ENCODE measurements at places on chromosomes 11 and 22.

DNA sequence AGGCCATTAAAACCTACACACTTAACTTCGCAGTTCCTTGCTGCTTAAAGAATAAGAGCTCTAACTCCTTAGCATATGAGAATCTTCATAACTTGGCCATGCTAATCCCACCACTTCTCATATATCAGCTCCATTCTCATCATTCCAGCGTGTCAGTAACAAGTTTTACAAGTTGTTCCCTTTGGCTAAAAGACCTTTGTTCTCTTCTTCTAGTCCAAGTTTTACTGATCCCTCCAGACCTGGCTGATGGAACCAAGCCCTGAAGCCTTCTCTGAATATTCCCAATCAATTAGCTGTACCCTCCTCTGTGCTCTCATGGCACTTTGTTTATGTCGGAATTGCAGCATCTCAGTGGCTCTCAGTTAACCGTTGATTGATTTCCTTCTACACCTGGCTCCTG lies 35.8 kb downstream of the GAB2 start:
- no peak for DNase-seq

DNA sequence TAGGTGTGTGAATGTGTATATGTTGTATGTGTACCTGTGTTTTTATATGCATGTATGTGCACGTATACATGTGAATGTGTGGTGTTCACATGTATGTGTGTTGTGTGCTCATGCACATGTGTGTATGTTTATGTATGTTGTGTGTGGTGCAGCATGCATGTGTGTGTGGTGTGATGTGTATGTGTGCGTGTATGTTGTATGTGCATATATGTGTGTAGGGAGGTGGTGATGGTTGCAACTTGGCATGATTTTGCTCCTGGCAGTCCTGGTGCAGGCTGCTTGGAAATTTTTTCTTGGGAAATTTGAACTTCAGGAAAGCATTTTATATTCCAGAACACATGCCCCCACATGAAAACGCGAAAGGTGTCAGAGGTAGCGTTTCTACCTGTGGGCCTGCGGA lies 1177.8 kb downstream of the TBC1D22A start:
- no peak for DNase-seq

GRCh38 chr11:65063532-65063931 lies 5.2 kb upstream of the NAALADL1 start:
- DNase-seq: no peak

DNA sequence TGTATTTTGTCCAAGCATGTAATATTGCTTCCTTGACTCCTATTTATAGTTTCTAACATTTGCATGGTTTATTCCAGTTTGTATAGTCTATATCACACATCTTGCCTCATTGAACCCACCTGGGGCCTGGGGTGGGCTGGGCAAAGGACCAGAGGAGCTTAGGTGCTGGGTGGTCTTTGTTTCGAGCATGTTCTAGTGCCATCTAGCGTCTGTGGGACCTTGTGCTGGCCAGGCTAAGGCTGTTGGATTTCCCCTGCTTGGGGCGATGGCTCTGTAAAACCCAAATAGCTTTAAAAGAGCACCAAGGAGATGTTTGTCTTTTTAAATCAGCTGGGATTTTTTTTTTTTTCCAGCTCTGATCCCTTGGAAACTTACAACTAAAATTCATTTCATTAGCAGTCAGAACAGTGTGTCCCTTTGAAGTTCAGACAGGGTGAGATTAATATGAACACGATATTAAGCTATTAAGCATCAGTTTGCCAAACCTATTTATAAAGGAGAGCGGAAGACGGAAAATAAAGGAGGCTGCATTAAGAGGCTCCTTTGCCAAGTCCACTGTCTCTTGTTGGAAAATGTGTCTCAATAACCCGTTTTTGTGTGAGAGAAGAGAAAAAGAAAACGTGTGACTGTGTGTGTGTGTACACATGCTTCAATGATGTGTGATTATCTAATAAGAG lies 157.4 kb downstream of the COMMD9 start:
- DNase-seq: peak; percentile 89

DNA sequence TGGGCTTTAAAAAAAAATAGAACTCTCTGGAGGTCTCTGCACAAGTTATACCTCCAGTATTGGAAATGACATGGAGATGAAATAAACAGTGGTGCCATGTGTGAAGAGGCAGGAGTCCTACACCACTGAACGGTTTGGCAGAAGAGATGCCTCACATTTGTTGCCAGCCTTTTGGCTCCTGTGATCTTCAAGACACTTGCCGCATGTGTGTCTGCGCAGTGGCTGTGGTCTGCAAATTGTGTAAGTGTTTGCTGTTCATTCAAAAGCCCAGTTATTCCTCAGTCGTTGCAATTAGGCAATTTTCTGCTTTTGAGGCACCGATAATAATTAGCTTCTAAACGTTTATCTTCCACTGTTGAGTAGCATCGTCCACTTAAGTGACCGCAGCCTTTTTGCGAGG lies 319.1 kb downstream of the BRD1 start:
- DNase-seq: no peak

GRCh38 chr22:38446018-38446601 lies 8.9 kb downstream of the KCNJ4 start:
- no peak for DNase-seq

DNA sequence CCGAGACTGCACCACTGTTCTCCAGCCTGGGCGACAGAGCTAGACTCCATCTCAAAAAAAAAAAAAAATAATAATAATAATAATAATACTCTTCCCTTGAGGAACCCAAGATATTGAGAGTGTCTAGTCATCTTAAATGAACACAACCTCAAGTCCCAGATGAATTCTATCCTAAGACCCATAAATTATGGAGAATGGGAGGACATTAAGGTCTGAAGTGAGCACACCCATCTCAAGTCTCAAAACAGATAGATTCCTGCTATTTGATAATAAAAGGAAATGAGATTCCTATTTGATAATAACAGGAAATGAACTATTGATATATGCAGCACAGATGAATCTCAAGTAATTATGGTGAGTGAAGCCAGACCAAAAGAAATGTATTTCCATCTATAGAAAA lies 51.5 kb downstream of the MAPK1 start:
- no peak for DNase-seq

GRCh38 chr22:39908737-39909136 lies 7.9 kb downstream of the GRAP2 start:
- no peak for DNase-seq

DNA sequence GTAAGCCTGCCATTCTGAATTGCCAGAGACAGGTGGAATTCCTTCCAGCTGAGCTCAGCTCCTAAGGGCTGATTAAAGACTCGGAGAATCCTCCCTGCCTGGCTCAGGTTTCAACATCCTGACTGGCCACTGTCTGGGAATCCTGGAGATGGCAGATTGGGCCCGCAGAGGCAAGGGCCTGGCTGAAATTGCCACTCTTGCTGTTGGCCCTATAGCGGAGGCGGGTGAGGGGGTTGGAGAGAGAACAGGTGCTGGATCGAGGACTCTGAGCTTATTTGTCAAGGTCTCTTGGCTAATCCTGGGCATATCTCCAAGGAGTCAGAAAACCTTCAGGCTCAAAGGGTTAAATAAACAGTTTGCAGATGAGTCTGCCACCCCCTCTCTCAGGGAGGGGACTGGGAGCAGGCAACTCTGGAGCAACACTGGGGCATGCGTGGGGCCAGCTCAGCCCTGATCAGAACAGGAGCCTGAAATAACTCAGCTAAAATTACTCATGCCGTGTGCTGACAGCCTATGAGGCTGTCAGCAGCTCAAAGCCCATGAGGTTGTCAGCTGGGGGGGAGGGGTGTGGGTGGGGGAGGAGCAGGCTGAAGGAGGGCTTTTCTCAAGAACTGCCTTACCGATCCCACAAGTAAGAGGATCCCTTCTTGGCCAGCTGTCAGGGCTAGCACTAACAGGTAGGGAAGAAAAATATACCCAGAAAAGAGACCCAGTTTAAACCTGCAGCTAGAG lies 14.7 kb upstream of the MFRP start:
- DNase-seq: peak; percentile 75

GRCh38 chr11:61061081-61061826 lies 41.0 kb upstream of the CD5 start:
- DNase-seq: no peak

DNA sequence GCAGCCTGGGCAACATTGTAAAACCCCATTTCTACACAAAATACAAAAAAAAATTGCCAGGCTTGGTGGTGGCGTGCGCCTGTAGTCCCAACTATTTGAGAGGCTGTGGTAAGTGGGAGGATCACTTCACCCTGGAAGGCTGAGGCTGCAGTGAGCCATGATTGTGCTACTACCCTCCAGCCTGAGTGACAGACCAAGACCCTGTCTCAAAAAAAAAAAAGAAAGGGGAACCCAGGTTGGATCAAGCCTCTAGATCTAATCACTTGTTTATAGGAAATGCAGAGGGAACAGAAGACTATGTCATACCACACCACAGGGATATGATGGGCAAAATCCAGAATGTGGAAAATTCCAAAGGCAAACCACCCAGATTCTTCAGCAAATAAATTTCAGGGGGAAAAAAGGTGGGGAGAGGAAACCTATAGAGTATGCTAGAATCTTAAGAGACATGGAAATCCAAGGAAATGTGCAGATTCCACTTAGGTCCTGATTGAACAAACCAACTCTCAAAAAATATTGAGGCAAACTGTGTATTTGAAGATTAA lies 16.5 kb upstream of the MALAT1 start:
- DNase-seq: no peak

GRCh38 chr11:75429902-75430713 lies 2.9 kb downstream of the KLHL35 start:
- peak; percentile 80 for DNase-seq

All from eye (tissue), 1 donor.